ENCODE measurements at places on chromosomes 7 and 10. TPM values are rescaled to one million over a fixed set of nuclear protein-coding genes. Genes with fewer than 3 reads are reported as not detected.

DNA sequence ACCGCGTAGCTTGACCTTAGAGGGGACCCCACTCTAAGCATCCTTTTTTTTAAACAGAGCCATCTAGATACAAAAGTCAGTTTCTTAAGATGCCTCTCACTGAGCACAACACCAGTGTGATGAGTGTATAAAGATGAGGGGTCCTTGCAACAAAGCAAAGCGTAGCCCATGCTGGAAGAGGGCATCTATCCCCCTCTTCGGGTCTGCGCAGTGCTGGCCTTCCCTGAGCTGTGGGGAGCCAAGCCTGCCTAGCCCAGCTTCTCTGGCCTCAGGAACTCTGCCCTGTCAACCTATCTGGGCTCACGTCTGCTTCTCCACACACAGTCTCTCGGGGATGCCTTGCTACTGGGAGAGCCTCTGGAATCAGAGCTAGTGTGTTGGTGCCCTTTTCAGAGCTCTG is 114.0 kb downstream of the NT5C2 start:
- no peak for DNase-seq

GRCh38 chr10:130190737-130191115 is 54.5 kb downstream of the GLRX3 start:
- DNase-seq: no peak

The NEUROG3 gene
- not detected for total RNA-seq

The EMX2 gene
- total RNA-seq: 4.1 TPM

- DNase-seq: peak; percentile 41
Observed at GRCh38 chr10:110007701-110008517, at the start of gene ADD3. Gene ADD3, plus strand, starts transcription at chr10:110007984. Its CDS starts 92,670 bp downstream, at chr10:110100654.

DNA sequence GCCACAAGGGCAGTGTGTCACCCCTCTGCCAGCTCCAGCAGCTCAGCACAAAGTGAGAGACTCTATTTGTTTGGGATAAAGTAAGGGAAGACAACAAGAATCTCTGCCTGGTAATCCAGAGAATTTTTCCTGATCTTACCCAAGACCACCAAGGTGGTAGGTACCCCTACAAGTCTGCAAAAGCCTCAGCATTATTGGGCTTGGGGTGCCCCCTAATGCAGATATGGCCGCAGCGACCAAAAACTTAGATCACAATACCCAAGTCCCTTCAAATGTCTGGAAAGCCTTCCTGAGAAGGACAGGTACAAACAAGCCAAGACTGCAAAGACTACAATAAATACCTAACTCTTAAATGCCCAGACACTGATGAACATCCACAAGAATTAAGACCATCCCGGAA is 22.4 kb upstream of the CUL1 start:
- DNase-seq: no peak

The RAPGEF5 gene
- total RNA-seq: 1.1 TPM

DNA sequence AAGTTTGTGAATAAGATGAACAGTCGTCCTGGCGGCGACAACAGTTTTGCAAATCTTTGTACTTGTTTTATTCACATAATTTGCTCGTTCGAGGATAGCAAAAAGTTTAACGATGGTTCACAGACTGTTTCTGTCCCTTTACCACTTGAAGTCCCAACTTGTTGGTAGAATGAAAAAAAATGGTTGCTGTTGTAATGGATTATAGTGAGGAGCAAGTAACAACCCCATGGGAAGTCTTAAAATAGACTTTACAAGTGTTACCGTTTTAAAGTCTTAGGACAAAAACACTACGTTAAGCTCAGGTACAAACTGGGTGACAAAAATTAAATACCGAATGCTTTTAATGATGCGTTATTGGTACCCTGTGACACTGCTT is 589 bp downstream of the LSM8 start:
- DNase-seq: no peak

The FGL2 gene
- total RNA-seq: 0.13 TPM

The RUFY2 gene
- total RNA-seq: 13.0 TPM

The AKR1E2 gene
- 1.9 TPM for total RNA-seq

DNA sequence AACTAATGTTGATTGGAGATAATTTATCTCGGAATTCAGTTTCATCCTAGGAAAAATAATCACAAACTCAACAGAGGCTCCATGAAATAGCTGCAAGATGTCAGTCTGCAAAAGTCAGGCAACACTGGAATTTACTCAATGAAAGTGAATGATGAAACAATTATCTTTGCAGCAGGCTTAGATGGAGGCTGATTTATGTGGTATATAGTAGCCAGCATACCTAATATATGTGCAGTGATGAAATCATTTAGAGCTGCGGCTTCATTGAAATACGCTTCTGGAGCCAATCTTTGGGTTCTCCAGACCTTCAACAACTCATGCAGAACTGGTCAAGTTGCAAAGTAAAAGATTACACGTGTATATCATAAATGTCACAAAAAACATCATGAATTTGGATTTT is 113.3 kb downstream of the ITGA8 start:
- no peak for DNase-seq

DNA sequence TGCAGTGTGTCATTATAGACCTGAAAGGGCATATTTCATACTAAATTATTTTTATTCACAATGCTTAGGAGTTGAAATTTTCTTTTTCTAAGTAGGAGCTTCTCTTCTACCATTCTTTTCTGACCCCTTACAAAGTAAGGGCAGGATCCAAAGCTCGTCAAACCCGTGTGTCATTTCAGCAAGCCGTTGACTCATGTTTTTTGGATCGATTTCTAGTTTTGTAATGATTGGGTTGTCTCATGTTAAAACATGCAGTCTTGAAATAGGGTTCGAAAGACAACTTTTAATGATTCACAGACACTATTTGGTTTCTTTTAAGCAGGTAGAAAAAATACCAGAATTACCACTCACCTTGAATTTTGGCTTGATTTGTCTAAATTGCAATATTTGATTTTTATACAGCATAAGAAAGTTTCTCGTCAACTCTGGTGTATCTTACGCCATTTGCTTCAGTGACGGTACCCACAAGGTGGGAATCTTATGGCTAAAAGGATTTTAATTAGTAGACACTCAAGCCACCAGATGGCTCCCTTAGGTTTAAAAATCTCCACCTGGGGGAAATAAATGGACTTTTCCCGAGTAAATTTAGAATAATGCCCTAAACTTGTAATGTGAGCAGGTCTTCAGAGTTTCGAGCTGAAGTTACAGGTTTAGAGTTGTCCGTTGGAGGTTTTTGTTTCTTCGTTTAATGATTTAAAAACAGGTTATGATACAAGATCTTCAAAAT is 283.4 kb downstream of the CCDC3 start:
- no peak for DNase-seq

The RINT1 gene
- total RNA-seq: 14.2 TPM

GRCh38 chr7:92884218-92884617 is 47.8 kb upstream of the CDK6 start:
- DNase-seq: no peak

- DNase-seq: no peak
Observed at GRCh38 chr10:96138102-96138501, 8.0 kb downstream of the ZNF518A start.

The GIMAP2 gene
- total RNA-seq: 0.48 TPM

DNA sequence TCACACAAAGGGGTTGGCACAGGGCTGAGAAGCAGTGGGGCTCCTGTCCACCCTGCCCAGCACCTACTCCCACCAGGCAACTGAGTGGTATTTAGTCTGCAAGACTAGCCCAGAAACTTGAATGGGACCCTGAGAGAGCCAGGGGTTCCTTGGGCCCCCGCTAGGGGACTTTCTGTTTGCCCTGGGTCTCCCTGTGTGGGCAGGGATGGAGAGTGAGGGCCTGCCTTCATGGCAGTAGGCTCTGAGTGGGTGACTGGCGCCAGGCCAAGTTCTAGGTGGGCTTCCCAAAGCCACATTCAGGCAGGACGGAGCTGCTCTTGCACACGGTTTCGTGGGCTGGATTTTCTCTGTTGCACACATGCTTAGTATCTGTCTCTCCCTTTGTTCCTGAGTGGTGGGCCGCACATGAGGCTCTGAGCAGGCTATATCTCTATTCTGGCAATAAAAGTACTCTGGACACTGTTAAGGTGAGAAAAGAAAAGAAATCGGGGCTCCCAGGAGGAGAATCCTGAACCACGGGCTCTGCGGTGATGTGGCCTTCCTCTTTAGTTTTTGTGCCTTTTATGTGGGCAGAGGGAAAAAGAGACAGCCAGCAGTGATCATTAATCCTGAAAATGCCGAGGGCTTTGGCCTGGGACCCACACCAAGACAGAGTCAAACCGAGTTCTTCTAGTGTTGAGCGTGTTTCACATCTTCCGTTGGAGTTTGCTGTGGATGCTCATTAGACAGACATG is 26.9 kb downstream of the IL2RA start:
- no peak for DNase-seq

DNA sequence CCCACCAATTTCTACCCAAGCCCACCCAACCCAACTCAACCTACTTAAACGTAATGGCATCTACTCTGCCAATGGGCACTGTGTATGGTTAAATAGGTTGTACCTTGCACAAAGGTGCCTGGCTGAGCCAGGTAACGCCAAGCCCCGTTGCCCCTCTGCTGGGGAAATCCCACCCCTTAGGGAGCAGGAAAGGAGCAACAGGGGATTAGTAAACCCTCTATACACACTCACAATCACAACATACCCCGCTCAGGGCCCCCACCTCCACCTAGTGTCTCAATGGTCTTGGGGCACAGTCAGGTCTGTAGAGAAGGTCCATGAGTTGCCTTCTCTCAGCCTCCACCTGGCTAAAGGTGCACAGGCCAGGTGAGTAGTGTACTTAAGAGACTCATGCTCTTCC is 74.3 kb upstream of the PCBD1 start:
- DNase-seq: no peak
